Osteoblast (primary cell): ENCODE measurements at places on chromosomes 6 and 20. TPM values are rescaled to one million over a fixed set of nuclear protein-coding genes. Genes with fewer than 3 reads are reported as not detected.

DNA sequence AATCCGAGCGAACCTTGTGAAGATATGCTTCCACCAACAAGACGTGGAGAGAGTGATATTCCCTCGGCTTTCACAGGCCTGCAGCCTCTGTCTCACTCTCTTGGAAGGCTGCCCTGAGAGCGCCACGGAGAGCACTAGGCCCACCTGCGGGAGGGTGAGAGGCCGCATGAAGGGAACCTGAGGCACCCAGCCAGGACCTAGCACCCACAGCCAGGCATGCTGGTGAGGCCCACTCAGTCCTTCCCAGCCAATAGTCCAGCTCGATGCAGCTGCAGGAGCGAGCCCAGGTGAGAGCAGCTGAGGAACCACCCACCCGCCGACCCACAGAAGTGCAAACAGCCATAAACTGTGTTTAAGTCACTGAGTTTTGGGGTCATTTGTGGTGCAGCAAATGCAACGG is 227.2 kb downstream of the QKI start:
- H3K27me3 ChIP-seq = no peaks in the 10 kb centered on the region
- H3K4me3 ChIP-seq = no peak overlapping the region
- H3K4me1 ChIP-seq = no peaks in the 10 kb centered on the region
- H3K27ac ChIP-seq = no peak overlapping the region
- no peak for DNase-seq
- H3K36me3 ChIP-seq = no peaks in the 10 kb centered on the region

DNA sequence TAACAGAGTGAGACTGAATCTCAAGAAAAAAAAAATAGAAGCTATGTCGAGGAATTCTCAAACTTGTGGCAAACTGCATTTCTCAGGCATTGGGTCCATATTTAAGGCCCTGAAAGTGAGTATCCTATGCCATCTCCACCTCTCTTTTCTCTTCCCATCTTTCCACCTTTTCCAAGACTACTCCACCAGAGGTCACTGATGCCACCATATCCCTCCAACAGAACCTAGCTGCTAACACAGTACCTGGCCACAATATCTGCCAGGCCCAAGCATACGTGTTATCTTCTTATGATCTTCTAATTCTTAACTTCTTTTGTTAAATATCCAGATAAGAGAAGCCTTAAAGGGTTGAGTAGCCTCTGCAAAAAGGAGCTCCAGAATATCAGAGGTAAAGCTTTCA is 8.2 kb upstream of the ADGRF4 start:
- H3K27me3 ChIP-seq = no peaks in the 10 kb centered on the region
- H3K4me1 ChIP-seq = no peaks in the 10 kb centered on the region
- no peak overlapping the region for H3K27ac ChIP-seq
- DNase-seq = no peak
- no peaks in the 10 kb centered on the region for H3K36me3 ChIP-seq

DNA sequence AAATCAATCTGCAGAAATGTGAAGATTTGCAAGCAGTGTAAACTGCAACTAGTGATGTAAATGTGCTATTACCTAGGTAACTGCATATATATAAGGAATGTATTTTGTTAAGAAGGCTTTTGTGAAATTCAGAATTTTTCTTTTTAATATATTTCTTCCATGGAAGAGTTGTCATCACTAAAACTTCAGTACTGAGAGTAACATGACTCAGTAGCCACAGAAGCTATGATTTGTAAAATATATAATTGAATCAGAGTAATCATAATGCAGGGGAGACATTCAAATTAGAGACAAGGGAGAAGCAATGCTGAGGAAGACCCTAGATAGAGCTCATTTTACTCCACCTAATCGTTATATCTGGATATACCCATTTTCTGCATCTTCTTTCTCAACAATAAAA is 141.7 kb downstream of the ADGRG6 start:
- no peaks in the 10 kb centered on the region for H3K27me3 ChIP-seq
- no peak for DNase-seq
- no peak overlapping the region for H3K4me3 ChIP-seq
- no peaks in the 10 kb centered on the region for H3K36me3 ChIP-seq

- H3K4me1 ChIP-seq = peaks cover 49% of the 10 kb centered on the region
- peak overlapping the region; percentile 22 for H3K4me3 ChIP-seq
Measured at GRCh38 chr20:53917145-53918019, 153.0 kb downstream of the BCAS1 start.

DNA sequence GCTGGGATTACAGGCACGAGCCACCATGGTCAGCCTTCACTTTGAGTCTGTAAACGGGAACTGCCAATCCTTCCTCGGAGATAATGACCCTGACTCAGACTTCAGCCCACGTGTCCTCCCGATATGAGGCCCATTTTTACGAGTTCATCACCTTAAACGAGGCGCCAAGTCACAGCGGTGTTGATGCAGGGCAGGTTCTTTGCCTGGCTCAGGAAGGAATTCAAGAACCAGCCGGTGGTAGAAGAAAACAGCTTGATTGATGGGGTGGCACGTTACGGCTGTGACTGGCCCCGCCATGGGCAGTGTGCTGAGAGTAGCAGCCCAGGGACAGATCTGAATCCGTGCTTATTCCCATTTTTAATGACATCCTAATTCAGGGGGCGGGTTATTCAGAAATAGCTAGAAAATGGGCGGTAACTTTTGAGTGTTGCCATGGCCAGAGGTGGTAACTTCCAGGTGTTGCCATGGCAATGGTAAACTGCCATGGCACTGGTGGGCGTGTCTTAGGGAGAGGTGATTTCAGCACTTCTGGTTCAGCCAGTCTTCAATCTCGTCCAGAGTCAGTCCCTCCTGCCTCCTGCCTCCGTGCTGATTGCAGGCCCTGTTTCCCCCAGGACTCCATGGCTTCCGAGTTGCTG is 9.1 kb upstream of the MAP1LC3A start:
- H3K27ac ChIP-seq = no peak overlapping the region
- no peak overlapping the region for H3K4me3 ChIP-seq
- H3K4me1 ChIP-seq = no peaks in the 10 kb centered on the region
- H3K36me3 ChIP-seq = no peaks in the 10 kb centered on the region
- DNase-seq = peak; percentile 58
- no peaks in the 10 kb centered on the region for H3K27me3 ChIP-seq

KIAA1755 gene
- 2.5 and 2.7 TPM in 2 replicates for total RNA-seq

ABHD12 gene
- 29.7 and 35.1 TPM in 2 replicates for total RNA-seq

LTV1 gene
- total RNA-seq = 15.3 and 16.6 TPM in 2 replicates

GRCh38 chr6:128389820-128390534 is 130.4 kb downstream of the PTPRK start:
- no peaks in the 10 kb centered on the region for H3K36me3 ChIP-seq
- H3K4me3 ChIP-seq = no peak overlapping the region
- no peaks in the 10 kb centered on the region for H3K27me3 ChIP-seq
- DNase-seq = no peak
- no peak overlapping the region for H3K27ac ChIP-seq

MCCD1 gene
- total RNA-seq = not detected in 2 replicates
